Sigmoid colon (tissue), 7 donors: ENCODE measurements at places on chromosomes 2 and 18. TPM values are rescaled to one million over a fixed set of nuclear protein-coding genes. Genes with fewer than 3 reads are reported as not detected.
A peak's percentile ranks its signal among the peaks of the same experiment; 100 is the strongest.

Gene SGPP2
- 0.49 TPM for total RNA-seq

DNA sequence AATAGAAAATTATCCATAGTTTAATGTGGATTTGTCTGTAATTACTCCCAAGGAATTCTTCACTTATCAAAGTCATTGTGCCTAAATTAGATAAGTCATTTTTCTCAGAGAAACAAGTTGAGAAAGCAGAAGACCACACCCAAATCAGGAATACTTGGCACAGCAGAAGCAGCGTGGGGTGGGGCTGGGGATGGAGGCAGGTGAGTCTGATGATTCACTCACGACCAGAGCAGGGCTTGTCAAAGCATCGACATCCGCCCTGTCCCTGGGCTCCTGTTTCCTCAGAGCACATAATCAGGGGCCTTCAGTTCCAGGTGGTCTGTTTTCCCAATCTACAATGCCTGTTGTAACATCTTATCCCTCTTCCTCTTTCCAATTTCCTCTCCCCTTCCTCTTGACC is 31.5 kb upstream of the COLEC12 start:
- DNase-seq: no peak

Gene CHST10
- total RNA-seq: 7.8 TPM

Gene TNP1
- total RNA-seq: not detected

GRCh38 chr2:194826241-194826640 is 830.8 kb upstream of the SLC39A10 start:
- DNase-seq: no peak

Gene GALNT5
- 1.1 TPM for total RNA-seq

- no peak for DNase-seq
Observed at GRCh38 chr2:77712601-77713000, 190.4 kb upstream of the LRRTM4 start.

DNA sequence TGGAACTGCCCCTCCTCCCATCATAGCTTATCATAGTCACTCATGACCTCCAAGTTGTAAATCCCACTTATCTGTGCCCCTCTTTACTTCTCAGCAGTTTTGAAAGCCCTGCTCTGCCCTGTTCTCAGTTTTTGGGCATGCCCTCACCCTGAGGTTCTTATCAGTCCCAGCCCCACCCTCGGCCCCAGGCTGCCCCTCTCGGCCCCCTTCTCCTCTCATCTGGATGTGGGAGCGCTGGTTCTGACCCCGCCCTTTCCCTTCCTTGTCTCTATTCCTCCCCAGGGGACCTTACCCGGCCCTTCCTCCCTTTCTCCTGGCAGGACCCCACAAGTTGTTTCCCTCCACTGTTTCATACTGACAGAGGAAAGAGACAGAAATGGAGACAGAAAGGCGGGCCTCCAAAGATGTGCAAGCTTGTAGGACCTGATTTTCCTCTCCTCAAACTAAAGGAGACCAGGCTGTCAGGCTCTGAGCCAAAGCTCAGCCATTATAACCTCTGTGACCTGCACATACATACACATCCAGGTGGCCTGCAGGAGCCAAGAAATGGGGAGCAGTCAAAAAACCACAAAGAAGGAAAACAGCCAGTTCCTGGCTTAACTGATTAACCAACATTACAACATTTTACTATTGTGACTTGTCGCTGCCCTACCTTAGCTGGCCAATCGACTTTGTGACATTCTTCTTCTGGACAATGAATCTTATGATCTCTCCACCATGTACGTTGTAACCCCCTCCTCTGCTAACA is 171.0 kb upstream of the HS6ST1 start:
- no peak for DNase-seq

GRCh38 chr2:189613077-189613636 is 32.6 kb upstream of the SLC40A1 start:
- DNase-seq: no peak

GRCh38 chr18:56248610-56249235 is 389.7 kb downstream of the TXNL1 start:
- no peak for DNase-seq

DNA sequence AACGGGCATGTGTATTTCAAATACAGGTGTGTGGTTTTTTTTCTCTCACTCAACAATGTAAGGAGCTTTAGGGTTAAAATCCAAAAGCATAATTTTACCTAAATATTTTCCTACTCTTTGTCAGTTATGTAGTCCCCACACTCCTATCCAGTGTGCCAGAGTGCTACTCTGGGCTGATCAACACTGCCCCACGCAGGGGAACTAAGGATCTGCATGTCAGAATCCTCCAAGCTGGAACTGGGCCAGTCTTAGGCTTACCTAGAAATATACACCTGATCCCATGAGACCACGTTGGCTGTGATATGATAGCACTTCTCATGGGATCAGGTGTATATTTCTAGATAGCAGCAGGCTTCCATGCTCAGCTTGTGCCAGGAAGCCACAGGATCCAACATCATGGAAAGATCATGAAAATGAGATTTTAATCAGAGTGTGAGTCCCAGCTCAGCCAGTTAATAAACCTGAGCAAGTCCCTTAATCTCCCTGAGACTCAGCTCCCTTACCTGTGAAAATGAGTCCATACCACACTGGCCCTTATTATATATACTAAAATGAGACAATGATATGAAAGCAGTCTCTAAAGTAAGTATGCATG is 29.7 kb downstream of the CCDC141 start:
- no peak for DNase-seq

Gene SERPINB10
- total RNA-seq: not detected

Gene SERTAD2
- 14.3 TPM for total RNA-seq

- DNase-seq: no peak
Observed at GRCh38 chr2:67038195-67038594, 358.9 kb upstream of the ETAA1 start.

DNA sequence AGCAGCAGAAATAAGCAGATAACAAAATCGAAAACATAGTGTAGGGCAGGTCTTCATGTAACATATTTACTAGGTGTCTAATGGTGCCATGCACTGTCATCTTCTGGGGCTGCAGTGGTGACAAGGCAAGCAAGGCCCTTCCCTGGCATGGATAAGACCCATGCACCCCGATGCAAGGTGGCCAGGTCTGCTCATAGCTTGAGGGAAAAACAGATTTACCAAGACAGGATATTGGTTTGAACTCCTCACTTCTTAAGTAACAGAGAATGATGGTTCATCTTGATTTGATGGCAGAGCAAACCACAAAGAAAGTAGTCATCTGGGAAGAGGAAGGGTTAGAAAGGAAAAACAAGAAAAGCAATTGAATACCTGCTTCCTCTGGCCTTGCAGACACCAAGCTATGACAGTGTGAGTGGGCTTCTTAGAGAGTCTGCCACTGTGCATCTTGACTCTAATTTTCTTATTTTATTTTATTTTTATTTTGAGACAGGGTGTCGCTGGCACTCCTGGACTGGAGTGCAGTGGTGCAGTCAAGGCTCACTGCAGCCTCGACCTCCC is 35.8 kb upstream of the EML6 start:
- no peak for DNase-seq

Gene ADD2
- total RNA-seq: 1.3 TPM

DNA sequence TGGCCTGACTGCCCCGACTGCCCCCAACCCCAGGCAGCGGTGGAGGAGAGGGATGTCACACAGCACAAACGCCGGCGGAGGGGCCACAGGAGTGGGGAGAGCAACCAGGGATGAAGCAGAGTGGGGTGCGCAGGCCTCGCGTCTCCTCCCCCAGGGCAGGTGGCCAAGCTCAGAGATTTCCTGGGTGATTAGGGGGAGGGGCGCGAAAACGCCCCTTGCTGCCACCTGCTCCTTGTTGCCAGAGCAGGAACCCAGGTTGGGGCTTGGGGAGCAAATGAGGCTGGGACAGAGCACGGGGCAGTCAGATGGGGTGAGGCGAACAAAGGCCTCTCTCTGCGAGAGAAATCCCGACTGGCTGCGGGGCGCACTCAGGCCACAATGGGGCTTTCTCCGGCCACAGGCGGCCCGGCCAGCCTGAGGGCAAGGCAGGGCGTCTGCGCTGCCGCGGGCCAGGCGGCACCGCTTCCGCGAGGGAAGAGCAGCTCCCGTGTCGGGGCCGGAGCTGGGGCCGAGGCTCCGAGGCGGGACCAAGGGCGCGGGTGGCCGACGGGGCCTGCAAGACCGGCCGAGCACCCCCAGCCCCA is 11.5 kb downstream of the TEX44 start:
- DNase-seq: peak; percentile 89

- DNase-seq: peak; percentile 91
Observed at GRCh38 chr2:229282758-229283546, 11.9 kb upstream of the PID1 start.

- DNase-seq: no peak
Observed at GRCh38 chr18:75471850-75472249, 44.3 kb upstream of the SMIM21 start.

Gene MYOM1
- 21.0 TPM for total RNA-seq

- DNase-seq: no peak
Observed at GRCh38 chr18:7415081-7415894, 151.8 kb upstream of the PTPRM start.

GRCh38 chr2:98737848-98738247 is 6.9 kb upstream of the MGAT4A start:
- DNase-seq: no peak

DNA sequence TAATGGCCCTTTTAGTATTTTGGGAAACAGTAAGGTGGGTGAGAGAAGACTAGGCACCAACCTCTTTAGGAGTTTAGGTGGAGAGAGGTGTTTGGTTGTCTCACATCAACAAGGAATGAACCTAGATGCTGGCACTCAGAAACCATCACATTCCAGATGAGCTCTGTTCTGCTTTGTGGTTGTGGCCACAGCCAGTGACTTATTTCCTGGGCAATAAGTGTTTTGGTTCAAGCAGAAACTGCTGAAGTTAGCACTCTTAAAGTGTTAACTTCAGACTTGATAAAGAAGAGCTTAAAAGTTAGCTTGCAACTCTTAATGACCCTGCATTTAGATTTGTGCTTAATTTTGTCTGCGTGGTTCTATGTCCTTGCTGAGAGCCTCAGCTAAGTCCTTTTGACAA is 929.2 kb downstream of the SLC4A3 start:
- no peak for DNase-seq
